ENCODE measurements at places on chromosomes 6 and 20.
A peak's percentile ranks its signal among the peaks of the same experiment; 100 is the strongest.

- DNase-seq: peak; percentile 71
Measured at GRCh38 chr6:55882718-55883569, 7.6 kb upstream of the BMP5 start.

GRCh38 chr6:5962794-5963193 is 43.9 kb downstream of the NRN1 start:
- no peak for DNase-seq

GRCh38 chr6:6713657-6714056 is 125.1 kb downstream of the LY86 start:
- peak; percentile 32 for DNase-seq

- no peak for DNase-seq
Measured at GRCh38 chr20:43721429-43722152, 5.2 kb downstream of the GTSF1L start.

GRCh38 chr20:64196847-64197306 is 32.6 kb downstream of the MYT1 start:
- DNase-seq: no peak

DNA sequence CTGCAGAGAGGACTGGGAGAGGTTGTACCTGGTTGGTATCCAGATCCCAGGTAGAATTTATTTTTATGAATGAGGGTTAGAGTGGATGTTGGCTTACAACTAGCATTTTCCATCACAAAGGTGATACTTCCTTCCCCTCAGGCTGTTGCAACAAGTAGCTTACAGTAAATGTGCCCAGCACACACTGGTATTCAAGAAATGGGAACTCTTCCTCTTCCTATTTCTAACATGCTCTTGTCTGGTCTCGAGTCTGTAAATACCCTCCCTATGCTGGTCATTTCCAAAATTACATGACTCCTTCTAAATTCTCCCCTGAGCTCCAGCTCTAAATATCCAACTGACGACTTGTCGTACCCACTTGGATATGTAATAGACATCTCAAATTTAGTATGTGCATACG is 90.1 kb upstream of the FOXC1 start:
- no peak for DNase-seq

- no peak for DNase-seq
Measured at GRCh38 chr20:18496042-18496441, 983 bp downstream of the RBBP9 start.

Measured in HFFc6 (cell line).